ENCODE measurements at places on chromosomes 5 and 9.

DNA sequence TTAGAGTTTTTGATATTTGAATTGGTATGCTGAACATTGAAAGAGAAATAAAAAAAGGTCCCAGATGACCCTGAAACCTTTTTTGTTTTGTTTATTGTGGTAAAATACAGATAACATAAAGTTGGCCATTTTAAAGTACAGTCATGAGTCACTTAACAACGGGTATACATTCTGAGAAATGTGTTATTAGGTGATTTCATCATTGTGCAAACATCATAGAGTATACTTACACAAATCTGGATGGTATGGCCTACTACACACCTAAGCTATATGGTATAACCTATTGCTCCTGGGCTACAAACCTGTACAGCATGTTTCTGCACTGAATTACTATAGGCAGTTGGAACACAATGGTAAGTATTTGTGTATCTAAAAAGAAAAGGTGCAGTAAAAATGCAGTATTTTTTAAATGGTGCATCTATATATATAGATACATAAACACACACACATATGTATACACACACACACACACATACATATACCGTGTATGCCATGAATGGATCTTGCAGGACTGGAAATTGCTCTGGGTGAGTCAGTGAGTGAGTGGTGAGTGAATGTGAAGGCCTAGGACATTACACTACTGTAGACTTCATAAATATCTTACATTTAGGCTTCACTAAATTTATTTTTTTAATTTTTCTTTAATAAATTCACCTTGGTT is 31.0 kb downstream of the TTC1 start:
- no peak for DNase-seq

GRCh38 chr5:124634228-124634739 is 112.2 kb downstream of the ZNF608 start:
- DNase-seq: peak; percentile 82

DNA sequence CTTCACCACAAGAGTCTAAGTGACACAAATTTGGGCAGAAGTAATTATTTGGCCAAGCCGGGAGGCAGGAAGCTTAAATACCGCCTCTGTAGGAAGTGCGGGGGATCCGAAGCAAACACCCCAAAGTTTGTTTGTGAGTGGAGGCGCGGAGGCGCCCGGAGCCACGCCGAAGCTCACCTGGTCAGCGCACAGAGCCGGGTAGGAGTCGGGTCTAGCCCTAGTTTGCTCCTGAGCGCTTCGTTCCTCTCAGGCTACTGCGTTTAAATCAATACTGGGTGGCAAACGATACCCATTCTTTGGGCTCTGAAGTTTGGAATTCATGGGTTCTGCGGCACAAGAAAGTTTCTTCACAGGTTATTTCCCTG is 855 bp downstream of the MCC start:
- peak; percentile 15 for DNase-seq

- peak; percentile 47 for DNase-seq
These were observed 39.3 kb downstream of the RAI14 start for GRCh38 chr5:34695275-34696027.

- no peak for DNase-seq
These were observed 24.1 kb upstream of the CER1 start for GRCh38 chr9:14746626-14747025.

DNA sequence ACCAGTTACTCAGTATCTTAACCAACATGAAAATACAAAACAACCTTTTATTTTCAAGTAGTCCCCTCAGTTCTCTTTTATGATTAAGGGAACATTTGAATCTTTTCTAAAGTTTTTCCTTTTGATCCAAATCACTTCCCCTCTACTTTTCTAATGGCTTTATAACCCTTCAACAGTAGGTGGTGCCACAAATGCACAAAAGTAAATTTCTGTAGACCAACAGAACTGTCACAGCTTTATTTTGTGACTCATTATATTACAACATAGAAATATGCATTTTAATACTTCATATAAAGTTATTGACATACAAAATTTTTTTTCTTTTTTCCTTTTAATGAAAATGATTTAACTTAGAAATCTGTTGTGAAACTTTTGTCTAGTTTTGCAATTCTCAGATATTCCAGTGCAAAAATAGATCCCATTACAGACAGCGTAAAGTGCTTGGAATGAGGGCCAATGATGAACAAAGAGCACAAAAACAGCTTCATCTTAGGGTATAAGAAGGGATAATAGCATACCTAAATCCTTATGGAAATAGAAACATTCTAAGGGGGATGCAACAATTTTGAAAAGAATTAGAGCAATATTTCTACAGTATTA is 17.0 kb downstream of the NIPSNAP3B start:
- DNase-seq: peak; percentile 49

Data from EH (cell line).